Large intestine (tissue), 12 donors: ENCODE measurements at places on chromosomes 16 and 17. TPM values are rescaled to one million over a fixed set of nuclear protein-coding genes. Genes with fewer than 3 reads are reported as not detected.

OR1F1 gene
- polyA plus RNA-seq = not detected

TBX2 gene
- polyA plus RNA-seq = 12.0 TPM

MYH13 gene
- 0.04 TPM for polyA plus RNA-seq

CSH2 gene
- polyA plus RNA-seq = 0.06 TPM

TEX14 gene
- 0.33 TPM for polyA plus RNA-seq

ASPA gene
- 0.96 TPM for polyA plus RNA-seq

ALDH3A1 gene
- 1.6 TPM for polyA plus RNA-seq

CCL23 gene
- 1.2 TPM for polyA plus RNA-seq

KCNJ16 gene
- polyA plus RNA-seq = 12.7 TPM

ASGR1 gene
- 5.7 TPM for polyA plus RNA-seq

EVPLL gene
- polyA plus RNA-seq = not detected

SDR42E2 gene
- polyA plus RNA-seq = 0.06 TPM

PDILT gene
- not detected for polyA plus RNA-seq

SLC25A11 gene
- polyA plus RNA-seq = 47.1 TPM

KCTD11 gene
- 8.2 TPM for polyA plus RNA-seq

IKZF3 gene
- polyA plus RNA-seq = 2.4 TPM

ETV4 gene
- 21.6 TPM for polyA plus RNA-seq

GRIN2A gene
- polyA plus RNA-seq = 0.10 TPM
